ENCODE measurements at places on chromosomes 7 and 10.
A peak's percentile ranks its signal among the peaks of the same experiment; 100 is the strongest.

DNA sequence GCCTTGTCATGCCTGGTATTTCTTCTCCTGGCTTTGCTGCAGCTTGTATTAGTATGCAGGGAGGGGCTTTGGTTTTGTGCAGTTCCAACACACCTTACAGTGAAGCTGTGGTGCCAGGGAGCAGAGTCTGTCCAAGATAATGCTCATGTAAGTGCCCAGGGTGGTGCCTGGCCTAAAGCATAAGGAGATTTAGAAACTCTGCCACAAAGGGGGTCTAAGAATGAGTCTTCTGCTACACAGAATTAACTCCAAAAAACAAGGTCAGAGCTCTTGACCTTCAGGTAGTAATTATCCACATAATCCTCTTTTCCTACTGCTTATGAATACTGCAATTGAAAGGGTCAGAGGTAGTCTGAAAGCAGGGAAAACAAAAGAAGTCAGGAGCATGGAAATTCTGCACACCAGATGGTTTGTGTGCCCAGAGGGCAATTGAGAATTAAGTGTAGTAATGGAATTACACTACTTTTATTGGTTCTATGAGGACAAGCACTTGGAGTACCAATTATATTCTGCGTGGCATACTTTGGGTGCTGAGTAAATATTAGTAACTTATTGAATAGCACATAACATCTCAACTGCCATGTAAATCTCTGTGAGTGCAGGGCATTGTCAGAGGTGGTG lies 121.5 kb downstream of the KAT6B start:
- DNase-seq = no peak

DNA sequence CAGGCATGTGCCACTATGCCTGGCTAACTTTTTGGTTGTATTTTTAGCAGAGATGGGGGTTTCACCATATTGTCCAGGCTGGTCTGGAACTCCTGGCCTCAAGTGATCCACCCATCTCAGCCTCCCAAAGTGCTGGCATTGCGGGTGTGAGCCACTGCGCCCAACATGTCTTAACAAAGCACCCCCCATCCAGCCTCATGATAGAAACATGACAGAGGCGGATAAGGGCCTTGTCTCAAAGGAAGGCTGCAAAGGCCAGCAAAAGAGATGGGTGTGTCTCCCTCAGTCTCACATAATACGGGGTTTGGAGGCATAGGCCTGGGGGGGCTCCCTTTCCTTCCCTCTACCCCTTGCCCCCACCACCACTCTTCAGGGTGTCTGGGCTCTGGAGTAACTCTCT lies 93.2 kb downstream of the SH3PXD2A start:
- DNase-seq = no peak

GRCh38 chr7:105285118-105285874 lies 103.4 kb downstream of the SRPK2 start:
- no peak for DNase-seq

- no peak for DNase-seq
These were observed 147.2 kb upstream of the KLF14 start for GRCh38 chr7:130881091-130881798.

DNA sequence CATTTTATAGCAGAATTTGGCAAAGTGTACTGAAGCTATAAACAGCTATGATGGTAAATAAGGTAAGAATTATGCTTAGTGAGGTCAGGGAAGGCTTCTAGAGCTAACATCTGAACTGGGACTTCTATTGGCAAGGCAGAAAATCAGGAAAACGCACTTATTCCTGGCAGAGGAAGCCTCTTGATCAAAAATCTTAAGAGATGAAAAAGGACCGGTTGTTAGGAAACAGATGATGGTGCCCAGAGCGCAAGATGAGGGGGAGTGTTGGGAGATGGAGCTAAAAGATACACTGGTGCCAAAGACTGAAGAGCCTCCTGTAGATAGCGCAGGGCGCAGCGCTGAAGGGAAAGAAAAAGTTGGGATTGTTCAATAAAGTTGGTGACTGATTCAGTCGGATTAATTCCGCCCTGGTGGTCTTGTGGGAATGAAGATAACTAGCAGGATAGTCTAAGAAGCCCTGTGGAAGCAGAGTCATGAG lies 550 bp upstream of the CALU start:
- peak; percentile 75 for DNase-seq

GRCh38 chr7:29881724-29882123 lies 75.4 kb downstream of the WIPF3 start:
- no peak for DNase-seq

GRCh38 chr10:94430701-94431100 lies 28.4 kb downstream of the TBC1D12 start:
- DNase-seq = peak; percentile 36

DNA sequence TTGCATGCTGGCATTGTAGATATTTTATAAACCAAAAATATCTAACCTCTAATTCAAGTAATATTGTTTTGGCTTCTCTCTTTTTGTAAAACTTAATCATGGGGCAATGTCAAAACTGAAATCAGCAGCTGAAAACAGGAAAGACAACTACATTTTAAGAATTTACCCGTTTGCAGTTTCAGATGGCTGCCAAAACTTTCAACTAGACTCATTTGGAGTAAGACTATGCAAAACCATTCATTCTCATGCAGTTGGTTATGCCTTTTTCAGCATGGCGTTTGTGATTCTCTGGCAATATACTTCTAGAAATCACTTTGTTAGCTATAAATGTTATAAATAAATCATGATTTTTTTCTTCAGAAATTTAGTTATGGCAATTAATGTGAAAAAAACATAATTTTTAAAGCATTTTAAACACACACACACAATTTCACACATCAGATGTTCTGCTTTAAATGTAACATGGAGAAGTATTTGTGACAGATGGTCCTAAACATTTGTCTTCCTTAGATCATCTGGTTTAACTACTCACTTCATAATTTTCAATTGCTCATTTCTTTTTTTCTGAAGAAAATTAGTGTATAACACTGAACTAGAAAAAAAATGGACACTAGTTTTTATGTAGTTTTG lies 116.4 kb downstream of the ITGB8 start:
- no peak for DNase-seq

DNA sequence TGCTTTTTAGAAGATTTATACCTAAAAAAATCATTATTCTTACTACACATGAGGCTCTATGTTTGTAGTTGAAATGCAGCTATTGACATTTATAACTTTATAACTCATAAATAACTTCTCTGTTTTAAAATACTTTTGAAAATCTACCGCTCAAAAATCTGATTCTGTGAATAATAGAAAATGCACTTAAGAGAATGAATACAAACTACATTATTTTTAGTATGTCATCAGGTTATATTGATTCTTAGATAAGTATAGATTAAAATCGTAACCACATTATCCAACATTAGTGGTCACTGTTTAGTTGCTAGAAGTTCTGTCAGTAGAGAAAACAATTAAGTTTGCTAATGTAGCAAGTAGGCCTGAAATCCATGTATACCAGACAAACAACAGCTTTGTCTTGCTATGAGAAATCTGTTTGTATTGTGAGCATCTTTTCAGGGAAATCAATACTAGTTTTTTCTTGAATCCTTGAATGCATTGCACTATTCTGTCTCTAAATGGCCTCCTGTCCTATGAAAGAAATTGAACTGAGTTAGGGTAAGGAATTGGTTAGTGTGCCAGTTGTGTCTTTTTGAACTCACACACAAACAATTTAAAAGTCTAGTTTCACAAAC lies 116.5 kb upstream of the HDAC9 start:
- DNase-seq = no peak

GRCh38 chr7:148799893-148800555 lies 84.1 kb downstream of the EZH2 start:
- DNase-seq = no peak

DNA sequence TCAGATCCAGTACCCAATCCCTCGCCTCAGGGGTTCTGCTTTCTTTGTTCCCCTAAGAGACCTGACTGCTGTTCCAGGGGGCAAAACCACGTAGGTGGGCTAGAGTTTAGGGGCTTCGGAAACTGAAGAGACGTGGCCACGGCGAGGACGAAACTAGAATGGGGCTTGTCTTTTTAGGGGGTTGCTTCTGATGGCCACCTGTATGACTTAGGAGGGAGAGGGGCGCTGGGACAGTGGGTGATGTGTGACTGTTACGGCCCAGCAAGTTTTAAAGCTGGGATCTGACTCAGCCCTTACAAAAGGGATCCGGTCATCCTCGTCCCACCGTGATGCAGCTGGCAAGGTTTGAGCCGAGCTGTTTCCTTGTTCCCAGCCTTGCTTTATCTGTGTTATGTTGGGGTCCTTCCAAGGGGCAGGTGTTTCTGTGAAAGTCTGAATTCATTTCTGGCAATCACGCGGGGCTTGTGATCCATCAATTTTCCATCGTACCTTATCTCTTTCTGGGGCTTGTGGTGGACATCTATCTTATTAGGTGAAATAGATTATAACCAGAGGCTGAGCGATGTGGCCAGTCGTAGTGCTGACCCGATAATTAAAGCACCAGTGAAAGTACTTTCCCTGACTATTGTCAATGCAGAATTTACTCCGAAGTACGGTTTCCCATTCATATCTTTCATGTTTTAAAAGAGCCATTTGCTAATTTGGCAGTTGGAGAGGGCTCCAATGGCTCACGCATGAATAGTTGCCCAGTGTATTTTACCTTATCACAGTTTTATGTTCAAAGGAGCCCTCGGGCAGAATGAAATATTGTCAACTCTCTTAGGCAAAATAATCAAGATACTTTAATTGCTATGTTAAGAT lies 830 bp downstream of the MET start:
- DNase-seq = peak; percentile 30

DNA sequence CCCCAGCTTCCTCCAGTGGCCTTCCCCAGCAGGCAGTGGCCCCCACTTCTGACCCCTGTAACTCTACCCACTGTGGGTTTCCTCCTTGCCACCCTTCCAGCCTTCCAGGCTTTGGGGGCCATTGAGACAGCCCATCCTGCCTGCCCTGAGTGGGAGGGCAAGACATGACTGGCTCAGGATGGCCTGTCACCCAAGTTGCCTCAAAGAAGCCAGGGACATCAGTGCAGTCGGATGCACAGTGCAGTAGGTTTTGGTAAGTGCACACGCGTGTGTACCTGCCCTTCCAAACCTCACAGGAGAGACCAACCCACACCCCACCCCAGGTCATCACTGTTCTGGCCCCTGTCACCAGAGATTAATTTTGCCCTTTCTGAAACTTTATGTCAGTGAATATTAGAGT lies 22.7 kb downstream of the ZMIZ2 start:
- DNase-seq = no peak

DNA sequence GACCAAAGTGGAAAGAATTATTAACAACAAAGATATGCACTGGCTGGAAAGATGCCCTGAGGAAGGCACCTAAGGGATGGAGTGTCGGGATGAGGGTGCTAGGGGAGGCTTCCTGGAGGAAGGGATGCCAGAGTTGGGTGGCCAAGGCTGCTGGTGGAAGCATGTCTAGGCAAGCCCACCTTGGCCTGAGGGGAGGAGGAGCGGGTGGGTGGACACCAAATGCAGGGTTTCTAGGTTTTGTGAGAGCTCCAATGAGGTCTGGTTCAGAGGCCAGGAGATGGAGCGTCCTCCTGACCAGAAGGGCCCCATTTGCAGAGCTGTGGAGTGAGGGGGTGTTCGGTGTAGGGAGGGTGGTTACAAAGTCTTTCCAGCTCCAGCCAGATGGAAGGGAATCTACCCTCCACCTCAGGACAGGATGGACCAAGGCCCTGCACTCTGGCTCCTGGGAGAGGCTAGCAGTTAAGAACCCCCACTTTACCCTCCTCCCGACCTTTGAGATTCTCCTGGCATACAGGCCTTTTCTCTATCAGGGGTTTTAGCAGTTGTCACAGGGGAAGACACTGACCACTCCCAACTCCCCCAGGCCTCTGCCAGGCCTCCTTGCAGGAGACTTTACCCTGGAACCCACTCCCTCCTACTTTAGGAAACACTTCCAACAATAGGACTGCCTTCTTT lies 3.0 kb upstream of the DDIT4 start:
- no peak for DNase-seq

DNA sequence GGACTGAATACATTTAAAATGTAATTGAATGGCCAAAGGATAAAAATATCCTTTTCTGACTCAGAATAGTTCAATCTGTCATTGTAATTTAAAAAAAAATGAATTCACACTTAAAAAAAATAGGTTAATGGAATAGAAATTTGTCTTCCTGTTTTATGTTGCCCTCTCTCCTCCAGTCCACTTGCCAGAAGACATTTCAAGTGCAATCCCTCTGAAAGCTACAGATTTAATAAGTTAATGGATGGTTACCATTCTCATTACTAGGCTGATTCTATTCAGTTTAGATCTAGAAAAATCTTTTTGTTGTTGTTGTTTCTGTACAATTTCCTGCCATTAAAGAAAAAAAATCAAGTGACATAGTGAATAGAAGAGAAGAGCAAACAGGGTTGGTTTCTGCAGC lies 142.9 kb downstream of the SKAP2 start:
- DNase-seq = no peak

- no peak for DNase-seq
These were observed 147.4 kb upstream of the AGR3 start for GRCh38 chr7:17029150-17029549.

Data from fibroblast of the aortic adventitia (primary cell).